Heart left ventricle (tissue), 16 donors: ENCODE measurements at places on chromosomes 1 and 21. TPM values are rescaled to one million over a fixed set of nuclear protein-coding genes. Genes with fewer than 3 reads are reported as not detected.

DNA sequence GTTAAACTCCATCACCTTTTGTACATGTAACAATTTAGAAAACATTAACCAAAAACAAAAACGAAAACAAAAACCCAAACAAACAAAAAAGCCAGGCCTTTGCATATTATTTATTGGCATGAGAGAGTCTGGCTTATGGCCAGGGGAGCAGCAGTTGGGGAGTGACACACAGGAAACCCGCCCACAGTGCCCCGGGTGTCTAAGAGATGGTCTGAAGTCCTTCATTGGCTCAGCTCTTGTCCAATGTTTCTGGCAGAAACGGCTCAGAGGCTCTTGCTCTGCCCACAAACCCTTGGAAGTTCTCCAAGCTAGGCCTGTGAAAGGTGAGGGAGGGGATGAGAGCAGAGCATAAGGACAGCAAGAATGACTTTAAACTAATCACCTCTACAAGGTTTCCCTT is 131.5 kb downstream of the CNIH3 start:
- H3K4me3 ChIP-seq: no peak overlapping the region
- DNase-seq: no peak
- H3K27ac ChIP-seq: no peak overlapping the region
- no peaks in the 10 kb centered on the region for H3K27me3 ChIP-seq
- no peaks in the 10 kb centered on the region for H3K4me1 ChIP-seq
- no peaks in the 10 kb centered on the region for H3K36me3 ChIP-seq

- H3K4me3 ChIP-seq: no peak overlapping the region
- no peak overlapping the region for H3K27ac ChIP-seq
- DNase-seq: no peak
- H3K4me1 ChIP-seq: no peaks in the 10 kb centered on the region
- H3K27me3 ChIP-seq: no peaks in the 10 kb centered on the region
Observed at GRCh38 chr1:24329797-24330543, 10.8 kb downstream of the GRHL3 start.

ANGPTL1 gene
- 28.3 TPM for total RNA-seq

PIGR gene
- total RNA-seq: not detected

OR2G6 gene
- total RNA-seq: not detected

DNA sequence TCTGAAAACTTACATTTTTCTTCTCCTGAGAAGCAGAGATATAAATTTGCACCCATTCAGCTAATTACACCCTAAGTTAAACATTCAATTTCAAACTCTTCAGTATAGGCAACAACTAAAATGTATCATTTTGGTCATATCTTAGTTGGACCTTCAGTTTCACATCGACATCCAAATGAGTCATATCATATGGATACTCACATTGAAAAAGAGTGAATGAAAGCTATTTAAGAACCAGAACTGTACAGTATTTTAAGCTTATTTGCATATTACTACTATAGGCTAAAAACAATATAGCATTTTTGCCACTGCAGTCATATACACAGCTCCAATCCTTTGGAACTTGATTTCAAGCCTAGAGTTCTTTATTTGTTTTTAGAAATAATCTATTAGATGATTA is 33.6 kb downstream of the USP25 start:
- no peaks in the 10 kb centered on the region for H3K27me3 ChIP-seq
- no peak overlapping the region for H3K27ac ChIP-seq
- peaks cover 6% of the 10 kb centered on the region for H3K36me3 ChIP-seq
- DNase-seq: no peak
- H3K4me3 ChIP-seq: no peak overlapping the region

DNA sequence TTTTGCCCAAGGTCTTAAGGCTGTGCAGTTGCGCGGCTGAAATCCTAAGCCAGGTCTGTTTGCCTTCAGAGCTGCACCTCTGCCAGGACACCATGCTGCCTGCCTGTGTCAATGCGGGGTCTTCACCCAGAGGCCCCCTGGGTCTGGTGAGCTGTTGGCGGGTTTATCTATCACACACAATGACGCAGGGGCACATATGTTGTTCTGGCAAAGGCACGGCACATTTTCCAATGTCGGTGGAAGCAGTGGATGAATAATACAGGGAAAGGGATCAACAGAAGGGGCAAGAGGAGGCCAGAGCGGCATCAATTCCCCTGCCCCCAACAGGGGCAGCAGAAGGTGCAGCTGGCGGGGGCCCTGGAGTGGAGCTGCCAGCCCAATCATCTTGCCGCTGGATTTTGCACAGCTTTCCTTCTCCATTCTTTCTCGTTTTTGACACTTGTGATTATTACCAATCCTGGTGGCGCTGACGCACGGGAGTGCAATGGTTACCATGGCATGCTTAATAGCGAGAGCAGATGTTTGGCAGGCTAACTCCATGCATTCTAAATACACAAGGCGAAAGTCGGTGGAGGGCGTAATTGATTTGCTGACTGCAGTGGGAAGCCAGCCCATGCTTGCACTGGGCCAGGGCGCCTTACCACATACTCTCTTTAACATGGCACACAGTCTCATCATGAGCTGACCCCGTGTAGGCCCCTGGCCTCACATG is 45.8 kb upstream of the CYP2J2 start:
- H3K4me3 ChIP-seq: no peak overlapping the region
- H3K4me1 ChIP-seq: no peaks in the 10 kb centered on the region
- no peak overlapping the region for H3K27ac ChIP-seq
- DNase-seq: no peak
- H3K27me3 ChIP-seq: no peaks in the 10 kb centered on the region

DNA sequence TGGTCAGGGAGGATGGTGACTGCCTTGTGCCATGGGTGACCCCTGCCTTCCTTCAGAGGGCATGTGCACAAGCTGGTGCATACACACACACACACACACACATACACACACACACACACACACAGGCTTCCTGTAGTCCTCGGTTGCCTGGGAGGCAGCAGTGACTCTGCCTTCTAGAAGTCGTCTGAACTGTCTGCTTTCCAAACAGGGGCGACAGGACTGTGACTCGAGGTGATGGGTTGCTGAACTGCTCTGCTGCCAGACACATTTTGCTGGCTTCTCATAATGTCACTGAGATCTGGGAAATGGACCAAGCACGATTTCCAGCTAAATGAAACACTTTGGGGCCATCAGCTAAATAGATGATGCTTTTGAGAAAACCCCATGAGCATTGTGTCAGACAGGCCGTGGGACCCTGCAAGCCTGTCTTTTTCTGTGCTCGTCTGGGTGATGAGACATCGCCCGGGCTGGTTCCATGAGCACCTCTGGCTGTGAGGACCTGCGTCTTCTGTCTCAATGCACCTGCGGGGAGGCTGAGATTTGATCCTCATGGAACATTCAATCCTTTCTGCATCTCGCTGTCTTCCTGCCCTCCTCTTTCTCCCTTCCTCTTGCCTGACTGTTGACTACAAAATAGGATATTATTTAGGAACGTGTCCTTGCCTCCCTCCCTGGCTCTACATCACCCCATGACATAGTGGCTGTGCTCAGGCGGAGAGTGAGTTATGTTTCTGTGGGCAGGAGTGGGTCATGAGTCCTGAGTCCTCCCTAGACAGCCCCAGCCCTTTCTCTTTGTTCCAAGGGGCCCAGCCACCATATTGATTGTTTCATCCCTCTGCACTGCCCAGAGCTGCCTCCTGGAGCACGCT is 436.8 kb downstream of the CAMTA1 start:
- no peak overlapping the region for H3K27ac ChIP-seq
- H3K4me3 ChIP-seq: no peak overlapping the region
- no peak for DNase-seq

DNA sequence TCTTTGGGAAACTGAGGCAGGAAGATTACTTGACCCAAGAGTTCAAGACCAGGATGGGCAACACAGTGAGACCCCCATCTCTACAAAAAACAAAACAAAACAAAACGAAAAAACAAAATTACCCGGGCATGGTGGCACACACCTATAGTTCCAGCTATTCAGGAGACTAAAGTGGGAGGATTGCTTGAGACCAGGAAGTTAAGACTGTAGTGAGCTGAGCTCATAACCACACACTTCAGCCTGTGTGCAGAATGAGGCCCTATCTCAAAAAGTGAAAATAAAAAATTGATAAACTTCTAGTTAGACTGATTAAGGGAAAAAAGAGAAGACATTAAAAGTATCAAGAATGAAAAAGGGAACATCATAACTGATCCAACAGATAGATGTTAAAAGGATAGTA is 154.0 kb downstream of the RHOU start:
- DNase-seq: no peak
- no peaks in the 10 kb centered on the region for H3K36me3 ChIP-seq
- no peaks in the 10 kb centered on the region for H3K4me1 ChIP-seq
- H3K4me3 ChIP-seq: no peak overlapping the region
- H3K27ac ChIP-seq: no peak overlapping the region

OR2T33 gene
- total RNA-seq: not detected

NPL gene
- 62.7 TPM for total RNA-seq

DNA sequence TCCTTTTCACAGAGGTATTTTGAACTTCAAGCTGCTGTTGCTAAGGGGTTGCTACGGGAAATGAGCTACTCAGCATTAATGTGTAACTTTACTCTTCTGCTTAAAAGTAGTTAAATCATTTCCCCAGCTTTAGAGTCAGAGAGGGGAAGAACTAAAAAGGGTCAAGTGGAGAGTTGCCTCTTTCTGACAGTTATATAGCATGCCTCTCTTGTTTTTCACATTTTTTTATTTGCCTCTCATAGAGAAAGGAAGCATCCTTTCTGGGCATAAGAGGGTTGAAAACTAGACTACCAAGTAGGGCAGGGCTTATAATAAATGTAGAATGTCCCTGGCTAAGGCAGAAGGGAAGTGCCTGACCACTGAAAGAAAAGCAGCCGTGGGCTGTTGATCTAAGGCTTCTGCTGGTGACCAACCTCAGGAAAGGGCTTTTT is 10.1 kb upstream of the ELAVL4 start:
- H3K27ac ChIP-seq: no peak overlapping the region
- H3K27me3 ChIP-seq: no peaks in the 10 kb centered on the region
- H3K36me3 ChIP-seq: no peaks in the 10 kb centered on the region
- H3K4me1 ChIP-seq: no peaks in the 10 kb centered on the region

GRCh38 chr1:211082824-211083223 is 51.1 kb downstream of the KCNH1 start:
- H3K36me3 ChIP-seq: no peaks in the 10 kb centered on the region
- H3K27ac ChIP-seq: no peak overlapping the region
- no peak for DNase-seq
- no peaks in the 10 kb centered on the region for H3K27me3 ChIP-seq
- H3K4me1 ChIP-seq: no peaks in the 10 kb centered on the region
- H3K4me3 ChIP-seq: no peak overlapping the region

GRCh38 chr1:179828554-179829110 is 49.0 kb downstream of the TOR1AIP2 start:
- DNase-seq: no peak
- no peaks in the 10 kb centered on the region for H3K27me3 ChIP-seq
- H3K4me1 ChIP-seq: peaks cover 10% of the 10 kb centered on the region
- no peaks in the 10 kb centered on the region for H3K36me3 ChIP-seq
